ENCODE measurements at places on chromosomes 2 and 18. TPM values are rescaled to one million over a fixed set of nuclear protein-coding genes. Genes with fewer than 3 reads are reported as not detected.
A peak's percentile ranks its signal among the peaks of the same experiment; 100 is the strongest.

Gene RESP18
- total RNA-seq: not detected

DNA sequence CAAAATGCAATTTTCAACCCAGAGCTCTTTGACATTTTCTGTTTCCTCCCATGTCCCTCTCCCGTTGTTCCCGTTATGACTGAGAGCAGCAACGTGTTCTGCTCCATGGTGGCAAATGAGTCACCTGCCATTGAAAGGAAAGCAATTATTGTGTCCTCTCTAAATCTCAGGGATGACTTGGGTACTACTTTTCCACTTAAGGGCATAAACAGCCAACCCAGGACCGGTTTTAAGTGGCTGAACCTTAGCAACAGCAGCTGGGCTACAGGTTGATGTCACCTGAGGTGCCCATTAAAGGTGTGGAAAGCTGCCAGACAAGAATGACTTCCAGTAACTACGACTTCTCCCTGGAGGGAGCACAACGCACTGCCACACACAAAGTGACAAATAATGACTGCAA is 236.8 kb downstream of the NCKAP5 start:
- DNase-seq: no peak
- H3K4me1 ChIP-seq: peaks cover 16% of the 10 kb centered on the region
- H3K36me3 ChIP-seq: no peaks in the 10 kb centered on the region
- no peaks in the 10 kb centered on the region for H3K27me3 ChIP-seq

DNA sequence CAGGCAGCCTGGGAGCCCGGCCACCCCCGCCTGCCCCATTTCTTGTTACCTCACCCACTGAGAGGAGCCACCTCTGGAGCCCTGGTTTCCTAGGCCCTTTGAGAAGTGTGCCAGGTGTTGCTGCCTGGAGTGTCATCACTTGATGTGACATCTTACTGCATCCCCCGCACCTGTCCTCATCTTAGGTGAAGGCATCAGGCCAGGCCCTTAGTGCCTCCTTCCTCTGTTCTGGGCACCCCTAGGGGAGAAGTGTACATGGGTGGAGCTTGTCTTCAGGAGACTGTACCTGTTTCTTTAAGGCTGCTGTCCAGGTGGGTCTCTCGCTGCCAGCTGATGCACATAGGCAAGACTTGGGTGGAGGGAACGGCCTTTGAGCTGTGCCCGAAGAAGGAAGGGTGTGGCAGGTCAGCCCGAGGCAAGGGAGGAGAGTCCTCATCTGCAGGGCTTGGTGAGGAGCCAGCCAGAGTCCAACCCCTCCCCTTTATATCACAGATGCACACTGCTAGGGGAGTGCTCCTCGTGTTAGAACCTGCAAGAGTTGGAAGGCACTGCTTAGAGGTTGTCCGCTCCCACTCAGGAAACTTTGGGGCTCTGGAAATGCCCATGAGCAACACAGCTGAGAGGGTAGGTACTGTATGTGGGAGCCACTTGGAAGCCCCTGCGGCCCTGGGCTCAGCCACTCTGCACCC is 45.9 kb downstream of the NCK2 start:
- DNase-seq: no peak
- no peak overlapping the region for H3K4me3 ChIP-seq

DNA sequence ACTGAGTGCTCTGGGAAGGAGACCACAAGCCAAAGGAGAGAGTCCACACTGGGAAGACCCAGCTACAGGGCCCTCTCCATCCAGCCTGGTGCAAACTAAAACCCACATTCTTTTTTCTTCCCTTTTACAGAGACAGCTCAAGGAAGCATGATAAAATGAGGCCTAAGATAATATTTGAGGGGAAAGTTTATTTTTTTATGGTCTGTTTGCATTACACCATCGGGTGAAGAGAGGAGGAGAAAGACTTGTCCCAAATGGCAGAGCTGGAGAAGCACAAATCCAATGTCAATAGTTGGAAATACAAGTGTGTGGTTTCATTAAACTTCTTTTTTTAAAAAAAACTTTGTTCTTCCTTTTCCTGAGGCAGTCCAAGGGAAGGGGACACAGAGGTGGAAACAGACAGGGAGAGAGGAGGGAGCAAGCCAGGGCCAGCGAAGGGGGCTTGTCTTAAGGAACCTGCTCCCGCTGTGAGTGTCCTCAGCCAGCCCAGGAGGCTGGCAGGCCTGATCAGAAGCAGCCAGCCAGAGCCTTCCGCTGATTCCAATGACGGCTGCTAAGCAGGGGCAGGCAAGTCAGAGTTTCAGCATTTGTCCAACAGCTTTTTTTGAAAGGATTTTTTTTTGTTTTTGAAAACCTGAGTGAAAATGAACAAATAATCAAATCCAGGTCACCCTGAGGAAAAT is 203.8 kb upstream of the SIX2 start:
- no peak for DNase-seq
- H3K4me1 ChIP-seq: no peaks in the 10 kb centered on the region
- no peak overlapping the region for H3K4me3 ChIP-seq
- no peaks in the 10 kb centered on the region for H3K36me3 ChIP-seq
- no peak overlapping the region for H3K27ac ChIP-seq
- no peaks in the 10 kb centered on the region for H3K27me3 ChIP-seq

DNA sequence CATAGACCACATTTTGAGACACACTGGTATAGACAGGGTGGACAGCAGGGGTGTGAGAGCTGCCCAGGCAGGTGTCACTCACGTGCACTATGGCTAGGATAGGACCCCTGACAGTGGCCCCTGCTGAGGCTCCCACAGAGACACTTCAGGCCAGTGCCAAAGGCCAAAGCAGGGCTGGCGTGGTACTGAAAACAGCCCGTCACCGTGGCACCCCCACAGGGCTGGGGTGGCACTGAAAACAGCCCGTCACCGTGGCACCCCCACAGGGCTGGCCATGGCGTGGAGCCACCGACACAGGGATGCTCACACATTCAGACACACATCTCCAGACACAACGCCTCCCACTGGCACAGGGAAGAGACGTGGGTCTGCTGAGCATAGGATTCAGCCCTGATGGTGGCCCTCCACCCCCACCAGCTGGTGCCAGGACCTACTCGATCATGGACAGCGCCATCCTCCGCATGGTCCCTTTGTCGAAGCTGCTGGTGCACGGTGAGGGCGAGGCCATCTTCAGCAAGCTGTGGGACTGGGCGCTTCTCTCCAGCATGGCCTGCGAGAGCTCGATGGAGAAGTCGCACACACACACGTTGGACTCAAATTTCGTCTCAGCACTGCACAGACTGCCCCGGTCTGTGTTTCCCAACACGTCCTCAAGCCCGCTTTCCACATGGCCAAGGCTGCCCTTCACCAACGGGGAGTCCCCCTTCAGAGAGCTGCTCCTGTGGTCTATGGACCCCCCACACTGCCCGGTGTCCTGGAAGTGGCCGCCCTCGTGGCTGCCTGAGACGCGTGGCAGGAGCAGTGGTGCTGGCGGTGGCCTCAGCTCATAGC is 34.1 kb downstream of the ANKMY1 start:
- no peaks in the 10 kb centered on the region for H3K36me3 ChIP-seq
- H3K27me3 ChIP-seq: peaks cover 26% of the 10 kb centered on the region
- DNase-seq: no peak

Gene ANKRD53
- not detected for total RNA-seq

Gene TXNDC2
- total RNA-seq: not detected

Gene DSEL
- 7.1 TPM for total RNA-seq

Gene ZNF521
- 148 TPM for total RNA-seq

Gene SLC11A1
- total RNA-seq: not detected

DNA sequence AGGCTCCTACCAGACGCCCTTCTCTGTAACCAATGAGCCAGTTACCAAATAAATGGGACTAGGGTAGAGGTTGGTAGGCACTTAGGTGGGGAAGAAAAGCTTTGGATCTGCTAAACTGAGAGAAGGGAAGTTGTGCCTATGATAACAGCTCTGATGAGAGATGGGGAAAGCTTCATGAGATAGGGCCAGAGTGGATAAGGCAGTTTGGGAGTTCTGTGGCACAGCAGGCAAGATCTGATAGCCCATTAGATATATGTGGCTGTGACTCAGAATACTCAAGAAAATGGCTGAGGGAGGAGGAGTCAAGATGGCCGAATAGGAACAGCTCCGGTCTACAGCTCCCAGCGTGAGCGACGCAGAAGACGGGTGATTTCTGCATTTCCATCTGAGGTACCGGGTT is 99.8 kb downstream of the PDE11A start:
- H3K4me1 ChIP-seq: no peaks in the 10 kb centered on the region
- no peak overlapping the region for H3K27ac ChIP-seq
- H3K36me3 ChIP-seq: no peaks in the 10 kb centered on the region
- no peak overlapping the region for H3K4me3 ChIP-seq

DNA sequence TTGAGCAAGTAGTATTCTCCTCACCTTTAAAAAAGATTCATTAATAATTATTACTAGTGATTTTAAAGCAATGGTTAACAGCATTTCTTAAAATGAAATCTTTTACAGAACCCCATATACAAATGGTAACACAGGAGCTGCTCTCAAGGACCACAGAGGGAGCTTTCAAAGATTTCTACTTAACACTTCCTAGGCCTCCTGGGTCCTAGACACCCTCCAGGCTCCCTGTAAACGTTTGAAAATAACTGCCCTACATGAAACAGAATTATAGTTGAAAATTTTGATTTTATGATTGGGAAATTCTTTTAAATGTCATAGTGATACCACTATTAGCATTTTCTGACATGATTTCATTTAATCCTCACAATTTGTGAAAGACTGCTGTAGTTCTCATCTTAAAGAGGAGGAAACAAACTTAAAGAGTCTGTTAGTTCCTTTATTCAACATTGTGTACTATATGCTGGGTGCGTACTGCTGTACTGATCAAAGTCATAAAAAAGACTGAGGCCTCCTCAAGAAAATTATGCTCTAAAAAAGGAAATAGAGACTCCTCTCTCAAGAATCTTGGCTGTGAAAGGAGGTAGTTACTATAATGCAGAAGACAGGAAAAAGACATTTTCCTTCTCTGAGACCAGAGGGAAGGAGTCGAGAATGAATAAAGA is 10.6 kb downstream of the CUL3 start:
- no peak for DNase-seq
- H3K4me3 ChIP-seq: peak overlapping the region; percentile 25
- H3K4me1 ChIP-seq: peaks cover 61% of the 10 kb centered on the region
- H3K36me3 ChIP-seq: no peaks in the 10 kb centered on the region
- peak overlapping the region; percentile 2 for H3K27ac ChIP-seq

DNA sequence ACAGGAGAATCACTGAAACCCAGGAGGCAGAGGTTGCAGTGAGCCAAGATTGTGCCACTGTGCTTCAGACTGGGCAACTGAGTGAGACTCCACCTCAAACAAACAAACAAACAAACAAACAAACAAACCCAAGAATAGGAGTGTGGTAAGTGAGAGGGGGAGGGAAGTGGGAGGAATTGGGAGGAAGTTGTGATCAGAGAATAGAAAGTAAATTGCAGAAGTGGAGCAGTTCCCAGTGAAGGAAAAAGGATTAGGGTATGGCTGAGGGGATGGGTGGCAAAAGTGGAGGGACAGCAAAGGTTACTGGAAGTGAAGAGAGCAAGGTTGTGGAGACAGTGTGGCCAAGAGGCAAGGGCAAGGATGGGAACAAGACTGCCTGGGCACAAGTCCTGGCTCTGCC is 41.1 kb upstream of the C1GALT1C1L start:
- H3K27me3 ChIP-seq: no peaks in the 10 kb centered on the region
- H3K27ac ChIP-seq: no peak overlapping the region
- no peak for DNase-seq

GRCh38 chr2:31086590-31086989 is 51.6 kb downstream of the GALNT14 start:
- no peaks in the 10 kb centered on the region for H3K27me3 ChIP-seq
- no peak for DNase-seq
- H3K27ac ChIP-seq: no peak overlapping the region
- no peak overlapping the region for H3K4me3 ChIP-seq

GRCh38 chr2:164044622-164045021 is 308.8 kb upstream of the FIGN start:
- no peaks in the 10 kb centered on the region for H3K4me1 ChIP-seq
- H3K27me3 ChIP-seq: no peaks in the 10 kb centered on the region
- H3K4me3 ChIP-seq: no peak overlapping the region
- no peak for DNase-seq

GRCh38 chr18:63897072-63897471 is 9.6 kb downstream of the SERPINB2 start:
- no peaks in the 10 kb centered on the region for H3K4me1 ChIP-seq
- no peak overlapping the region for H3K27ac ChIP-seq
- H3K27me3 ChIP-seq: no peaks in the 10 kb centered on the region
- no peaks in the 10 kb centered on the region for H3K36me3 ChIP-seq

Gene NT5DC4
- total RNA-seq: not detected

Gene DNAJC5G
- total RNA-seq: not detected

DNA sequence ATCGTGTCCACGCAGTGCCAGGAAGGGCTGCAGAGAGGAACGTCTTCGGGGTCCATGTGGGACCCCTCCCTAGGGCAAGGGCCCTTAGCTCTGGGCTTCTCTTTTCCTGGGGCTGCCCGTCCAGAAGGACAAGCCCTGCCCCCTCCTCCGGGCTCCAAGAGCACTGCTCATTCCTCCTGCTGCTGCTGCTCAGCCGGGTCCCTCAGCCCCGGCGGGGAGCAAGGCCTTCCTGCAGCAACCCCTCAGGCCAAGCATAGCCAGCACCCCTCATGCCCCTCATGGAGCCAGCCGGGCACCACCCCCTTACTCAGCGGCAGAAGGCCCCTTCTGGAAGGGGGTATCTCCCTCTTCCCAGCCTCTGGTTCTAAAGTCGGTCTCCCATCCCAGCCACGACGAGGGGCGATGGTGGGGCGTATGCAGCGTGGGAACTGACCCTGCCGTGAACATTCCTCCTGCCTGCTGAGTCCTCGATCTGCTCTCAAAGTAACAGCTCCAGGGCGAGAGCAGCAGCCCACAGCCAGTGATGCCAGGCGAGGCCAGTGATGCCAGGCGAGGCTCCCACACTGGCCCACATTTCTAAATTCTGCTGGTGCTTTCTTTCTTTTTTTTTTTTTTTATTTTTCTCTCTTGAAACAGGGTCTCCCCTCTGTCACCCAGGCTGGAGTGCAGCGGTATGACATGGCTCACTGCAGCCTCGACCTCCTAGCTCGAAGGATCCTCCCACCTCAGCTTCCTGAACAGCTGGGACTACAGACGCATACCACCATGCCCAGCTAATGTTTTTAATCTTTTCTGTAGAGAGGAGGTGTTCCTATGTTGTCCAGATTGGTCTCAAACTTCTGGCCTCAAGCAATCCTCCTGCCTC is 99.7 kb downstream of the HDAC4 start:
- no peaks in the 10 kb centered on the region for H3K36me3 ChIP-seq
- H3K27me3 ChIP-seq: no peaks in the 10 kb centered on the region
- H3K4me3 ChIP-seq: no peak overlapping the region
- H3K4me1 ChIP-seq: peaks cover 41% of the 10 kb centered on the region
- H3K27ac ChIP-seq: no peak overlapping the region
- no peak for DNase-seq

- no peaks in the 10 kb centered on the region for H3K36me3 ChIP-seq
- H3K27me3 ChIP-seq: no peaks in the 10 kb centered on the region
- DNase-seq: no peak
- H3K27ac ChIP-seq: no peak overlapping the region
Observed at GRCh38 chr2:138741851-138742250, 38.3 kb downstream of the NXPH2 start.

- no peak overlapping the region for H3K27ac ChIP-seq
- H3K36me3 ChIP-seq: no peaks in the 10 kb centered on the region
- no peak for DNase-seq
- no peaks in the 10 kb centered on the region for H3K4me1 ChIP-seq
- H3K4me3 ChIP-seq: no peak overlapping the region
Observed at GRCh38 chr2:222334914-222335313, 36.1 kb upstream of the PAX3 start.

Gene NLRC4
- not detected for total RNA-seq

Data from neural progenitor cell (in vitro differentiated cells).